ENCODE measurements at places on chromosomes 5 and 9. TPM values are rescaled to one million over a fixed set of nuclear protein-coding genes. Genes with fewer than 3 reads are reported as not detected.

DNA sequence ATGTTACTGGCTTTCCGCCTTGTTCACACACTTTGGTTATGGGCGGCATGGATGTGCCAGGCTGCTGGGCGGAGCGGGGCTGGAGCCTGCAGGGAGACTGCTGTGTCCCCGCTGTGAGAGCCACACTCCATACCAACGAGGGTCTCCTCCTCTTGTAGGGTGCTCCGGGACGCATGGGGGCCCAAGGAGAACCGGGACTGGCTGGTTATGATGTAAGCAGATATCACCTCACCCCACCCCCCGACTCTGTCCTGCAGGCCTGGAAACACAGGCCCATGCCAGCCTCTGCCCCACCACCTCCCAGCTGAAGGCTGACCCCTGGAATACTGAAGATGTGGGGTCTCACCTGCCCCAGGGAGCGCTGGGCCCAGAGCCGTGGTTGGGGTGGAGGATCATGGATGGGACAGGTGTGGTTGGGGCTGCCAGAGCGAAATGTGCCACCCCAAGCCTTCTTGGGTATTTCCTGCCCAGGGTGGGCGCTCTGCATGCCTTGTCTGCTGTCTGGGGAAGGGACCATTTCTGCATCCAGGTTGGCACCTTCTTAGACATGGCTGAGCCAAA, 39.3 kb upstream of the ORM1 start:
- DNase-seq, result no peak

DNA sequence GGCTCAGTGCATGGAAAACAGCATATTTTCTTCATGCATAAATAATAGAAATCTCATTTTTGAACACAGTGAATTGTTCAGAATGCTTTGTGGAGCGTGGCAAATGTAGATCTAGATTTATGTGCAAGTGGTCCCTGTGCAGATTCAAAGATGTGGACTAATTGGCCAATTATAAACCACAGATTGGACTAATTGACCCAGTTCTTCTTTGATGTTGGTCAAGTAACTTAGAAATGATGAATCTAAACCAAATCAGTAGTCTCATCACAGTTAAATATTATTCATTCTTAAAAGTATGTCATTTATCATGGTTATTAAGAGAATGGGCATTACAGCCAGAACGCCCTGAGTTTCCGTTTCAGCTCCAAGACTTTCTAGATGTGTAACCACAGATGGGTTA, 11.7 kb upstream of the PDE4D start:
- no peak for DNase-seq

TEX48 gene
- not detected for total RNA-seq

GFM2 gene
- 34.3 TPM for total RNA-seq

Measured in mesothelial cell of epicardium (in vitro differentiated cells).